PC-9 (cell line): ENCODE measurements at places on chromosomes 11 and 22.

- no peak for DNase-seq
Observed at GRCh38 chr22:32058656-32059260, 15.7 kb downstream of the SLC5A1 start.

DNA sequence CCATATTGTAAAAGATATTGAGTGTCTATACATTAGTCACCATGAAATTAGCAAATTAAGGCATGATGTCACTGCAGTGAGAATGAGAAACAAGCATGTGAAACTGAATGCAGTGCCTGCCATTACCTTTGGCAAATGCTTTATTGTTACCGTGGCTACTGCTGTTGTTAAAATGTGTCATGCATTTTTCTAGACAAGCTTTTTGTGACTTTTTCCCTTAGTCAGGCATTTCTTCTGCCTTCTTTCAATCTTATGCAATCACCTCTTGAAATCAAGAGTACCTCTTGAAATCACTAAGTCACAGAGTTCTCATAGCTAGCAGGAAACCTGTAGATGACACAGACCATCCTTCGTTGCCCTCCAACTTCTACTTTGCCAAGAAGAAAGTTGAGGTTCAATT, 461.7 kb upstream of the TENM4 start:
- DNase-seq: no peak

DNA sequence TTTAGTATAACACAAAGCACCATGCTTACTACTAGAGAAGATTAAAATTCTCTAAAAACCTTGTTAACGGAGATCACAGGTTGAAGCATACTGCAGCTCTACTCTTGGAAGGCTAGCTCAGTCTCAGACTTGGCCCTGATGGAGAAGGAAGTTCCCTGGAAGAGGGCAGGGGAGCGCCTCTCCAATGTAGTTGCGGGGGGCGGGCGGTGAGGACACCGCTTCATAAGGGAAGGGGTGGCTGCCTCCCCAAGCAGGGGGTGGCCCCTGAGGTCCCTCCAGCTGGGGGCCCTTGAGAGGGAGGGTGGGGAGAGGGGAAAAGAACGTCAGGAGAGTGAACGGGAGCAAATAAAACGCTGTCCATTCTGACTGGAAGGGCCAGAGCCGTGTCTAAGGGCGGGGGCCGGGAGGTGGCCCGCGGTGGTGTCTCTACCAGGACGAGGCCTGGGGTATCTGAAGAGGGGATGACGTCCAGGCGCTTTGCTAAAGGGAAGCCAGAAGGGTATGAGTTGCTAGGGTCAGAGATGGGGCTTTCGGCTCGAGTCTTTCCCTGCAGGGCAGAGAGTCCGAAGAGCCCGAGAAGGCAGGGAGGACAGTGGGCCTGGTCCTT, 553 bp upstream of the USP47 start:
- DNase-seq: no peak

DNA sequence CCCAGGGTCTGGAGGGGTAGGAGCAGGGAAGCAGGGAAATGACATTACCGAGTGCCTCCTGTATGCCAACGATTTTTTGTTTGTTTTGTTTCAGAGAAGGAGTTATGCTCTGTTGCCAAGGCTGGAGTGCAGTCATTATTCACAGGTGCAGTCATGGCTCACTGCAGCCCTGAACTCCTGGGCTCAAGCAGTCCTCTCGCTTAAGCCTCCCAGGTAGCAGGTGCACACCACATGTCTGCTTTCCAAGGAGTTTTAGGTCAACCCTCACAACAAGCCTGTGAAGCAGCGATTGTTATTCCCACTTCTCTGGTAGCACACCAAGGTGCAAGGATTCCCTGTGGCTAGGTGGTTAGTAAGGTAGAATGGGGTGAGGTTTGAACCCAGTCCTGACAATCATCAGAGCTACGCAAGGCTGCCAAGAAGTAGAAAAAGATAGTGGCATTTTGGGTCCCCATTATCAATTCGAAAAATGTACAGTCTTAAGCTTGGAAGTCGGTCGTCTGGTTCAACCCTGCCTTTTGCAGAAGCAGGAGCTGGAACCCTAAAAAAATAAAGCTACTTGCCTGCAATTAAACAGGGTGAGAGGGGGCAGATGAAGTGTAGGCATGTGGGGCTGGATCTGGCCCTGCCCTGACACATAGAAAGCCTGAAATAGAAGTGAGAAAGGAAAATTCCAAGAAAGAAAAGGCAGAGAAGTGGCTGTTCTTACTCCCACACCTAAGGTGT, 9.1 kb downstream of the UCP3 start:
- peak; percentile 24 for DNase-seq

DNA sequence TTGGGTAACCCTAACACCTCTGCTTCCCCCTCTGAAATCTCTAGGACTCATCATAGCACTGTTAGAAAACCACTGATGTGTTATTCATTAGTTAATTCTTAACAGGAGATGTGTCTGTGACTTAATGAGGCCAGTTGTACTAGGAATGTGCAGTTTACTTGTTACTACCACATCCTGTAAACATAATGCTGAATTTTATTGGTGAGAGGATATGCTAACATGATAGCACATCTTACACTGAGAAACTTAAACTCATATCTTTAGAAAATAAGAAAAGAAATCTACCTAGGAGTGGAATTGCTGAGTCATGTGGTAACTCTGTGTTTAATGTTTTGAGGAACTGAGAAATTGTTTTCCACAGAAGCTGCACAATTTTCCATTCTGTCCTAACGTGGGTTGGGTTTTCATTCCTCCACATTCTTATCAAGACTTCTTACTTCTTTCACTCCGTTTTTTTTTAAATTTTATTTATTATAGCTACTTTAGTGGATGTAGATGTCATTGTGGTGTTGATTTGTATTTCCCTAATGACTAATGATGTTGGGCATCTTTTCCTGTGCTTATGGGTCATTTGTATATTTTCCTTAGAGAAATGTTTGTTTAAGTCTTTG, 33.7 kb downstream of the RNF121 start:
- DNase-seq: no peak

DNA sequence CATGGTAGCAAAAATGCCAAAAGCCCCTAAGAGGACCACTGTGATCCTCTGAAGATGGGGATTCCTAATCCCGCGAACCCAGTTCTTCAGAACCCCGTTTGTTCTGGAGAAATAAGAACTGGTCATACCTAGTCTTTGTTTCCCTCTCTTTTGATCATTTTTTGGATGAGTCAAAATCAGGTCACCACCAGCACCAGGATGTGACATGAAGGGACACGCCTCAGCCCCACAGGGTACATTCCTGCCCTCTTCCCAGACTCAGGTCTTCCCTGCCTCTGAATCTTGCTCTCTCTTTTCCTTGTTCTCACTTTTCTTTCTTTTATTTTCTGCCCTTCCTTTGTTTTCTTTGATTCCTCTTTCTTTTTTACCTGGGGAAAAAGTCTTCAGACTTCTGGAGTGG, 14.6 kb upstream of the ANO1 start:
- DNase-seq: peak; percentile 74

DNA sequence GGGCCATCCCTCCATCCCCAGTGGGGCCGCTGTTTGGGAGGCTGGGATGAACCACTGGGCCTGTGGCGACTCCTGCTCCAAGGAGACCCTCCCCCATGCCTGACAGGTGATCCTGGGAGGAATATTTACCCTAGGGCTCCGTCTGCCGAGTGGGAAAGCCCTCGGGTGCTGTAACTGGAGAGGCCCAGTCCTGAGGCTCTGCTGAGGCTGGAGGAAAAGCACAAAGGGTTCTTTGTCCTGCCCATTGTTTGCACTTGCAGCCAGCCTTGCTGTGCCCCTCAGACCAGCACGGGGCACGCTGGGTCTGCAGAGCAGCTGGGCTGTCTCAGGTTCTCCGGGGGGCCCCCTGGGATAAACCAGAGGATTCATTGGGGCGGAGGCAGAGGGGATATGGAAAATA, 321.1 kb downstream of the MN1 start:
- peak; percentile 36 for DNase-seq

- DNase-seq: no peak
Observed at GRCh38 chr22:26463101-26463661, 20.4 kb downstream of the HPS4 start.

DNA sequence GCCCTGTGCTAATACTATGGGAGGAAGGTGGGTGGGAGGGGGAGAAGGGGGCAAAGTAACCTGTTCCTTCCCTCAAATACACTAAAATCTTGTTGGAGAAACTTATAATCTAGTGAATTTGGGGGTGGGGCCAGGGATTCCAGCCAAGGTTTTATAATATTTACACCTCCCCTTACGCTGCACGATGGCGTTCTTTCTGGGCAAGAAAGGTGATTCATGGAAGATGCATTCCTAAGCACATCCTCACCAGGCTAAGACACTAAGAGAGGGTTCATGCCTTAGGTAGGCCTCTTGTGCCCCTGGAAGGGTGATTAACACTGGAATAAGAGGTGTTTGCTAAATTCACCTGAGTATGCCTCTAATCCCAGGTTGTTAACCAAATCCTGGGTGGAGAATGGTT, 82.6 kb downstream of the BARX2 start:
- DNase-seq: peak; percentile 44

DNA sequence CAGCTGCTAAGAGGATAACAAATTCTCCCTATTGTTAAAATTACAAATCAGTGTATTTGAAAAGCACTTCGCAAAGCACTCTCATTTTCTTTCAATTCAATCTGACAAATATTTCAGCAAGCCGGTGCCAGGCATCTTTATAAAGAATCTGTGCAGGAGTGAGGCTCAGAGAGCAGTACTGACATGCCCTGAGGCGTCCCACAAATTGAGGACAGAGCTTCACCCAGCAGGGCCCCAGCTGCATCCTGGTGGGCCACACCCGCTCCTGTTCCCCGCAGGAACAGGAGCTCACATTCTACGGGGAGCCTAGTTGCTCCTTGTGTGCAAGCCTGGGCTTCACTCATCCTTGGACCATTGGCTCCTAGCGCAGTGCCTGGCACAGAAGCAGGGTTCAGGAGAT, 60.9 kb upstream of the EIF3D start:
- DNase-seq: no peak

DNA sequence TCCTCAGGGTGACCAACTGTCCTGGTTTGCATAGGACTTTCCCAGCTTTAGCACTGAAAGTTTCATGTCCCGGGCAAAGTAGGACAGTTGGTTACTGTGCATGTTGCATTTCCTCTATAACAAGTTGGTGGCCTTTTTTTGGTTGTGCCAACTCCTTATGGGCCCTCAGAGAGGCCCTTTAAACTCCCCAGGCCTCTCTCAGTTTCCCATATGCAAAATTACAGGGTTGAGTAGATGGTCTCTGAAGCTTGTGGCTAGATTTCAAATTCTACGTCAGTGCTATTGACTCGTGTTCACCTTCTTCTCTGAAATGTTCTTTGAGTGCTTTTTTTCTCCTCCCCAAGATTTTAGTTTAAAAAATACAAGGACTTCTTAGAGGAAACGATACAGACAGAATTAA, 92.5 kb downstream of the MYO18B start:
- no peak for DNase-seq

- DNase-seq: no peak
Observed at GRCh38 chr22:34797826-34798225, 268.1 kb upstream of the ISX start.

GRCh38 chr11:65773784-65774411, 6.9 kb downstream of the AP5B1 start:
- DNase-seq: no peak

DNA sequence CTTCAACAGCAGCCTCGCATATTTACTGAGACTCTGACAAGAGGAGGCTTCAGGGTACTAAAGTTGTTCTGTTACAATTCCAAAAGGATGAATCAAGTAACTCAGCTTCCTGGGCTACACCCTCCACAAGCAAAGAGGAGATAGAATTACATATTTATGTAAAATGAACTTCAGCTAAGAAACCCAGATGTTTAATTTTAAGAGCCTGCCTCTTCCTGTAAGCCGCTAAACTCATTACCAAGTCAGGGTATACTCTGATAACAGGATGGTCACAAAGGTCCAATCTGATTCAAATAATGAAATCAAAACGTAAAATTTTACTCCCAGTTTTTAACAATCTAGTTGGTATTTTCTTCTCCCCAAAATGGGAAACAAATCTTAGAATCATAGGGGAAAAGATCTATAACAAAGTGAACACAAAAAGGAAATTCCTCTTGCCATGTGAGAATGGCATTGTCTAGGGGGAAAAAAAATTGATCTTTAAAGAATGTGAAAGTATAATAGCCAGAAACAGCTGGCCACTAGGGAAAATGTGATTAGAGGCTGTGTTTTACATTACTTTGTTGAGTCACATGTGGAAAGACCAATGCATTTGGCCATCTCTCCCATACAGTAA, 30.9 kb downstream of the CHEK2 start:
- peak; percentile 74 for DNase-seq

DNA sequence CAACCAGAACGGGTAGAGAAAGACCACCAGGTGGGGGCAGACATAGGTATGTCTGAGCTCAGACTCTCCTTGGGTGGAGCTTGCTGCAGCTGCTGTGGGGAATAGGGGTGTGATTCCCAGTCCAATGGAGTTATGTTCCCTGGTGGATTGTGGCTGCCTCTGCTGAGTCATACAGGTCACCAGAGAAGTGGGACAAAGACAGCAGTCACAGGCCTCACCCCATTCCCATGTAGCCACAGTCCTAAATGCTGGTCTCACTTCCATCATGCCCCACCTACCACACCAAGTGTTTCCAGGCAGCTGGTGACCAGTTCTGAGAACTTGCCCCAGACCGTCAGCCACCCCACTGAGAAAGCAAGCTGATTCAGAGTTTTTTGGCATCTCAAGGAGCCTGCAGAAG, 17.5 kb downstream of the OR52E5 start:
- DNase-seq: no peak

GRCh38 chr11:59510941-59511589, at the start of gene OR4D9:
TSS of gene OR4D9 (plus strand) at chr11:59511539. CDS start at chr11:59514913, 3,374 bp downstream.
- no peak for DNase-seq

DNA sequence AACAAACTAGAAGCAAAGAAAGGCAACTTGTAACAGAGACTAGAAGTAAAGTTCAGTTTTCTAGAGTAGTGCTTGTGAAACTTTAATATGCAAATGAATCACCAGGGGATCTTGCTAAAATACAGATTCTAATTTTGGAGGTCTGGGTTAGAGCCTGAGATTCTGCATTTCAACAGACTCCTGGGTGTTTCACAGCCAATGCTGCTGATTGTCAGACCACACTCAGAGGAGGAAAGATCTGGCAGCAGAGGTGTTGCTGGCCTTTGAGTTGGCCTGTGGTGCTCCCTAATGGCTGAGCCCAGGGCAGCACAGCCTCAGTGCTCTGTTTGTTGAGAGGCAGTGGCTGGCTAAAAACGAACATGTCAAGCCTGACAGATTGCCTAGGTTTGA, 5.4 kb downstream of the CRY2 start:
- DNase-seq: no peak

DNA sequence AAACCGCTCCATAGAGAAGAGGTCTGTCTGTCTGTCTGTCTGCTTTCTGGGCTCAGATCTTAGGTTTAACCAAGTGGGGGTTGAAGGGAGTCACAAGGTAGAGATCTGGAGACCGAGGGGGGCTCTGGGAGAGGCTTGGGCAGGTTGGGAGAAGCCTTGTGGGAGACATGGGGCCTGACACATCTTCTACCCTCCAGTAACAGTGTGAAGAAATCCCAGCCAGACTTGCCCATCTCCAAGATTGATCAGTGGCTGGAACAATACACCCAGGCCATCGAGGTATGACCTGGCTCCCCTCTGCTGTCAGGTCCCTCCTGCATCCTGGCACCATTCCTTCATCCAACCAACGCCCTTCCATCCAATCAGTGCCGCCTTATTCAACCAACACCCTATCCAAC, 7.4 kb downstream of the PRR33 start:
- no peak for DNase-seq
